ENCODE measurements at places on chromosomes 4 and X. TPM values are rescaled to one million over a fixed set of nuclear protein-coding genes. Genes with fewer than 3 reads are reported as not detected.

GRCh38 chr4:12399781-12400180 lies 971.1 kb upstream of the HS3ST1 start:
- DNase-seq = no peak

DNA sequence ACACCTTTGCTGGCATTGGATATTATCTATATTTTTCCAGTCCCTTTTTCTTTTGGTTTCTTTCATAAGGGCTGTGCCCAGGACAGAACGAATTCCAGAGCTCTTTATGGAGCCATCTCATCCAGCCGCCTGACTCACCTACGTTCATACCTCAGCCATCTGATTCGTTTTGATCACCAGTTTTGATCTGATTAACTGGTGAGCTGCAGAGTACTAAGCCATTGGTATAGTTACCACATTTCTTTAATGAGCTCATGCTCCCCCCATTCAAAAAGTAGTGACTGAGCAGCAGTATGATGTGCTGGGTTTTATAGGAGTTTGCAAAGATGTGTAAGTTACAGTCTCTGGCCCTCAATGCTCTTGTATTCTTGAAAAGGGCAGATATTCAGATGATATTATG lies 43.0 kb upstream of the CDKN2AIP start:
- DNase-seq = no peak

- DNase-seq = peak; percentile 97
These were observed at the start of gene DGKQ for GRCh38 chr4:973431-974397. DGKQ (minus strand) TSS chr4:973569; CDS start chr4:973482, 87 bp downstream.

Gene PRR32
- not detected for total RNA-seq
